ENCODE measurements at places on chromosomes 1 and 21.

GRCh38 chr1:246428542-246429308 is 78.4 kb downstream of the SMYD3 start:
- DNase-seq, result no peak

GRCh38 chr21:27507695-27508094 is 540.8 kb upstream of the ADAMTS5 start:
- no peak for DNase-seq

- no peak for DNase-seq
Measured at GRCh38 chr1:239123260-239123659, 263.1 kb upstream of the CHRM3 start.

DNA sequence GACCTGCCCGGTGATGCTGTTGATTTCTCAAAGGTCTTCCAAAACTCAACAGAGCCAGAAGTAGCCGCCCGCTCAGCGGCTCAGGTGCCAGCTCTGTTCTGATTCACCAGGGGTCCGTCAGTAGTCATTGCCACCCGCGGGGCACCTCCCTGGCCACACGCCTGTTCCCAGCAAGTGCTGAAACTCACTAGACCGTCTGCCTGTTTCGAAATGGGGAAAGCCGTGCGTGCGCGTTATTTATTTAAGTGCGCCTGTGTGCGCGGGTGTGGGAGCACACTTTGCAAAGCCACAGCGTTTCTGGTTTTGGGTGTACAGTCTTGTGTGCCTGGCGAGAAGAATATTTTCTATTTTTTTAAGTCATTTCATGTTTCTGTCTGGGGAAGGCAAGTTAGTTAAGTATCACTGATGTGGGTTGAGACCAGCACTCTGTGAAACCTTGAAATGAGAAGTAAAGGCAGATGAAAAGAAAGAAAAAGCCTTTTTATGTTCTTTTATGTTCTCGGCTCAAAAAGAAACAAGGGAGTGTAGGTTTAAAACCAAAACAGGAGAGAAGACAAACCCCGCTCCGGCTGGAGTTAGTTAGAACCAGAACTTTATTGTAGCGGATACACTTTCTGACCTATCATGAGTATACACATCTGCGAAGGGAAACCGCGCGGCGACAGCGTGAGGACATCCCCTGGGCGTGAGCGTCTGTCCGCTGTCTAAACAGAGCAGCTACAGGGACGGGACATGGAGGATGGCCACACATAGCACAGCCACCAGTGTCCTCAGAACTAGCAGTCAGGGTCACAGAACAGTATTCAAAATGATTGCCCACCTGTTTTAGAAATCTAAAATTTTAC is 77.1 kb downstream of the PIK3CD start:
- no peak for DNase-seq

DNA sequence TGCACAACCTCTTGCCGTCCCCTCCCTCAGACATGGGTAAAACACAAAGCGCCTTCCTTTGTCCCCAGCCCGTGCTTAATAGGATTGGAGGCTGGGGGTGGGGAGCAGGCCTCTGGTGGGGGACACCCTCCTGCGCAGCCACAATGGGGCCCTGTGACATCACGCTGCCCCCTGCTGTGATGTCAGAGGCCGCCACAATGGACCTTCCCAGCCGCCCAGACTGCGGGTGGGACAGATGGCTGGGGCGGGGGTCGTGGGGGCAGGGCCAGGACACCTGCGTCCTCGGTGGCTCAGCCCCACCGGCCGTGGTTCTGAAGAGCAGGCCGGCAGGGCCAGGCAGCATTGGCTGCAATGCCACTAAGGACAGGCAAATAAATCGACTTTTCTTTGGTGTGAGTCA is 39.9 kb downstream of the EPHA2 start:
- DNase-seq, result no peak

DNA sequence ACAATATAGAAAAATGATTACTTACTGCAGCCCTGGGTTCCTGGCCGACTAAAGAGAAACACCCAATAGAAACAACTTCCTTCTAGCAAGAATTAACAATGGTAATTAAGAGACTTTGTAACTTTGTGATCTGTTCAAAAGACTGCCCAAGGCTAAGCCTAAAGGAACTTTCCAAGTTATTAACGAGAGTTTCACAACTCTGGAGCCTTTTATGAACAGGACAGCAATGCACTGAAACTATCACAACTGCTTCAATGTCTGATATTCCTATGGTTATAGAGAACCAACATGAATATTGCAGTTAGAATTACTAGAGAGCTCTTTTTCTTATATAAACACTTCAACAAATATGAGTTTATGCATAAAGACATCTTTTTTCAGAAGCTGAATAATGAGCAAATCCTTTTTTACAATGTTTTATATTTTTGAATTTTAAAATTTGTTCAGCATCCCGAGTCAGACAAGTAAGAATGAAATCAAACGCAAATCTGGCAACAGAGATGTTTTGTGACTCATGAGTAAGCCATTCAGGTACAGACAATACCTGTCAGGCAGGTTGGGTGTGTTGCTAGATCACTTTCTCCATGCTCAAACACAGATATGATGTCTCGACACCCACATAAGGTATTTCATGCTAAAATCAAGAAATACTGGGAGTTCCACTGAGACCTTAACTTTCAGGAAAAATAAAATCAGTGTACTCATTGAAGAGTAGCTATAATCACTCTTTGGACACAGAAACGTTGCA is 22.2 kb upstream of the KCNJ15 start:
- DNase-seq, result no peak

- DNase-seq, result peak; percentile 32
Measured at GRCh38 chr1:185045814-185046492, 595 bp downstream of the RNF2 start.

DNA sequence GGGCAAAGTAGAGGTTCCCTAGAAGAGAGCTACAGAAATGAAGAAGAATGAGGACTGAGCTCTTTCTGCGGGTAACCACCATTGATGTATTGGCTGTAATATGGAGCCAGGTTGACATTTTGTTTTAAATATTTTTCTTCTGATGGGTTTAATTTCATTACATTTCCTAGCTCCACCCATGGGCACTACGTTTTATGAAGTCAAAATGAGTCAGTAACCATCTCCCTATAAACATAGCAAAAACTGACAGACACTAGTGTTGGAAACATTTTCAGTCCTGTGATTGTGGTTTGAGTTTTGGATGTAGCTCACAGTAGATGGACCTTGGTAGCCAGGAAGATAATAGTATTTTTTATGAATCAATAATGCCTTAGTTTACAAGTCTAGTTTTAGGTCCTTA is 470.4 kb upstream of the B3GALT2 start:
- DNase-seq, result no peak

DNA sequence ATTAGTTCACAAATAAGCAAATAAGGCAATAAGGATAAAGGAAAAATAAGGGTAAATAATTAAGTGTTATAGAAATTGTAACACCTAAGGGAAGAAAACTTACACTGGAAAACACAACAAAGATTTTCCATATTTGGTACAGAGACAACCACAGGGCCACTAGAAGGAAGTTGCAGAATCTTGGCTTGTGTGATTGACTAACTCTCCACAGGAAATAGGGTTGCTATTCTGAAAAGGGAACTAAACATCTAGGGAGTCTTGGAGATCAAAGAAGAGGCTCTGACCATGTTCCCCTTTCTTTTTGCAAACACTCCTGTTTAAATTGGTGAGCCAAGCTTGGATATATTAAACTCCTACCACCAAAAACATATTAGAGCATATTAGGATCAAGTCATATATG is 59.1 kb downstream of the APCS start:
- no peak for DNase-seq

DNA sequence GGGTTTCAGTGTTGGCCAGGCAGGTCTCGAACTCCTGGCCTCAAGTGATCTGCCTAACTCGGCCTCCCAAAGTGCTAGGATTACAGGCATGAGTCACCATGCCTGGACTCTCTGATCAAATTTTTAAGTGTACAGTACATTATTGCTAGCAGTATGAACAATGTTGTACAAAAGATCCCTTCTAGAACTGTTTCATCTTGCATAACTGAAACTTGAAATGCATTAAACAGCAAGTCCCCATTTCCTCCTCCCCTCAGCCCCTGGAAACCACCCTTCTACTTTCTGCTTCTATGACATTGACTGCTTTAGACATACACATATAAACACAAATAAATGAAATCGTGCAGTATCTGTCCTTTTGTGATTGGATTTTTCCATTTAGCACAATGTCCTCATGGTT is 463.4 kb downstream of the PTPRC start:
- no peak for DNase-seq

GRCh38 chr21:35829067-35829466 is 231.3 kb downstream of the SETD4 start:
- DNase-seq, result no peak

DNA sequence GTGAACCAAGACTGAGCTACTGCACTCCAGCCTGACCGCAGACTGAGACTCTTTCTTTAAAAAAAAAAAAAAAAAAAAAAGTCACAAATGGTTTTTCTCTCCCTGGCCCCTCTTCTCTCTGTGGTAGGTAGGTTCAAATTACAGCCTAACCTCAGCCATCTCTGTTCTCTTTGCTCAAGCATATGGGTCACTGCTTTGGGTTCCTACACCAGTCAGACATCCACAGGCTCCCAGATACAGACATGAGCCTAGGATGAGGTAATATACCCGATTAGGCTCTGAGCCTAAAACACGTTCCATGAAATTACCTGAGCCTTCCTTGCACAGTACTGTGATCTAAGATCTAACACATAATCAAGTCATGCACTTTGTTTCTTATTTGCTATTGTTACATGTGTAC is 90.5 kb upstream of the JAK1 start:
- DNase-seq, result no peak

DNA sequence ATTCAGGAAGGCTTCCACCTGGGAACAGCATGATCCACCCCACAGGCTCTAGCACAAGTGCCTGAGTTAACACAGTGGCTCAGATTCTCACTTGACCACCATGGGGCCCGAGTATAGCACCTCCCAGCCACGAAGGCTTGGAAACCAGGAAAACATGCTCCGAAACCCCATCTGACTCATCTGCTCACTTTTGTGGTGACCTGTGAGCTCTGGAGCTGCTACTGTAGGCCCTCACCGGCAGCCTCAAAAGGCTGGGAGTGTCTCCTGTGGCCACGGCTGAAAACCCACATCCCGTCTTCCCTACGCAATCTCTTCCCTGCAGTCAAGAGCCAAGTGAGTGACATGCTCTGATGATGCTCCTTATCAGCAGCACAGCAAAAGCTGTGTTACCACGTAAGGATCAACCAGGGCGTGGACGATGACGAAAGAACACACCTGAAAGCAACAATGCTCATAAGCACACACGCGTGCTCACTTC is 81.4 kb downstream of the TGFBR3 start:
- DNase-seq, result no peak

DNA sequence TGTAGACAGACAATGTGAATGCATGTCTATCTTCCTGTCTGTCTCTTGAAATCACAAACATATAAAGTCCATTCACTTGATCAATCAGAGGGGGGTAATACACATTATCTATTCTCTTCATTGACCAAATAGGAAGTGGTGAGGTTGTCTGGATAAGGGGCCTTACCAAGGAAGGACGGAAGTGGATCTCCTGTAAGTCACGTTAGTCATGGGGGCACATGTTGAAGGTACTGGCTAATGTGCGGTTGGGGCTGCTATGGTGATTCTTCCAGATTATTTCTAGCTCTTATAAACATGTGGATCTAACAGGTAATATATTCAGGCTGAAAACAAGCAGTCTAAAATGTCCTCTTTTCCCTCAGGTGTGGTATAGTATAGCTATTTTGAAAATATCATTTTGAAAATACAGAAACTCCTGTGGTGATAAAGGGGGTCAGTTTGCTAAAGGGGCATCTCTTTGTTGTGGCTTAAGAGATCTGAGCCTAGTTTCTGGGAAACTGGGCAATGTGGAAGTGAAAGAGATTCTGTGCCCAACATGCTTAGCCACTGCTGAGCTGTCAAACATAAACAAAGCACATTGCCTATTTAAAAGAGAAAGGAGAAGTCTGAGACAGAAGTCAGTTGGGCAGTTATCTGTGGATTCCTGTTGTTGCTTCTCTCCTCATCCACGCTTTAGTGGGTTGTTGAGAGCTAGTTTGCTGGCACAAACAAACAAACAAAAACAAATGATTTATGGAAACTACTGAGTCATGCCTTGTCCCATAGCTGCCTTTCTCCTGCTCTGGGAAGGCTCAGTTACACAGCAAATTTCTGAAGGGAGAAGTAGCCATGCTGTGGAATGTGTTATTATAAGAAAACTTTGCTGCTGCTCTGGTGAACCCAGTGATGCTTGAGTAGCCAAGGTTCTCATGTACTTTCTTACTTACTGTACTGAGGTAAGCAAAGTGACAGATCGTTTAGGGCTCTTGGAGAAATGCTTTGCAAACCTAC is 166.9 kb downstream of the HLX start:
- no peak for DNase-seq

DNA sequence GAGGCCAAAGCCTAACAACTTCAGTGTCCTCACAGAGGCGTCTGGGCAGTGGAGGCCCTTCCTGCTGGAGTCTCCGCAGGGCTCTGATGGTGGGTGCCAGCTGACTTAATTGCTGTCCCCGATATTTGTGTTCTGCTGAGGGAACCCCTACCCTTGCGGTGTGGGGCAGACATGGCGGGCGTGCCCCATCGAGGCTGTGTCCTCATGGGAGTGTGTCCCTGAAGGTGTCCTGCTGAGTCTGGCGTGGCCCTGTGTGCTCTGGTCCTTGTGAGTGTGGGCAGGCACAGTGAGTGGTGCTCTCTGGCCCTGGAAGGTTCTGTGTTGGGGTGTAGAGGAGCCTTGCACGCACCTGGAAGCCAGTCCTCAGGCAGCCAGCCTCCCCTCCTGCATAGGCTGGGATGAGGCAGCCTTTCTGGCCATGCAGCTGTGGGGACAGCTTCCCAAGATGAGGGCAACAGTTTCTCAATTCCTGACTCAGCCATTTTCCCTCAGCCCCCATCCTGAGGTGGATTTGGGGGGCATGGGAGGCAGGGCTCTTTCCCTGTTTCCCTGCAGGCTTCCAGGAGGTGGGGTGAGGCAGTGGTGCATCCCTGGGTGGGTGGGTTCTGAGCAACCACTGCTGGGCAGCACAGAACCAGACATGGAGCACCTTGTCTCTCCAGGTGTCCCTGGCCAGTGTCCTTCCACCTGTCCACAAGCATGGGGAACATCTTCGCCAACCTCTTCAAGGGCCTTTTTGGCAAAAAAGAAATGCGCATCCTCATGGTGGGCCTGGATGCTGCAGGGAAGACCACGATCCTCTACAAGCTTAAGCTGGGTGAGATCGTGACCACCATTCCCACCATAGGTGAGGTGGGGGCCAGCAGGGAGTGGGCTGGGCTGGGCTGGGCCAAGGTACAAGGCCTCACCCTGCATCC is 6.5 kb downstream of the C1orf35 start:
- no peak for DNase-seq

GRCh38 chr1:207407655-207408260 is 46.4 kb upstream of the CR2 start:
- no peak for DNase-seq

GRCh38 chr21:15797577-15798363 is 68.0 kb downstream of the USP25 start:
- DNase-seq, result no peak

DNA sequence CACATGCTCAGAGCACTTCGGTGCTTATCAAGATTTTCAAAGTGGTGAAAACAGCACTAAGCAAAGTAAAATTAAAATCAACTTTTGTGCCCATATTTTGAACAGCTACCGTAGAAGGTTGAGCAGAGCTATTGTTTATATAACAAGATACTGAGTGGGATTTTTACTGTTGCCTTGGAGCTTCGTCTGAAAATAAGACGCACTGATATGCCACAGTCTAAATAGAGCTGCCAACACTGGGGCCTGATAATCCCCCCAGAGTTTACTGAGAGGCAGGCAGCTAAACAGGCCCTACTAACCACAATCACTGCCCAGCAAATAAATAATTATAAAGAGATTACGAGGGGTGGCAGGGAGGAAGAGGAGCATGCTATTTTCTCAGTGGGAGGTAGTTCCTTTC is 650 bp upstream of the CCDC190 start:
- no peak for DNase-seq

GRCh38 chr1:60066001-60066400 is 7.6 kb downstream of the C1orf87 start:
- no peak for DNase-seq

All from right renal pelvis (tissue), 4 donors.